ENCODE measurements at places on chromosomes 7 and 10.

- no peak for DNase-seq
Measured at GRCh38 chr10:13729586-13730305, 143.0 kb downstream of the PRPF18 start.

GRCh38 chr7:46207931-46208634 lies 287.0 kb upstream of the IGFBP3 start:
- DNase-seq: no peak

DNA sequence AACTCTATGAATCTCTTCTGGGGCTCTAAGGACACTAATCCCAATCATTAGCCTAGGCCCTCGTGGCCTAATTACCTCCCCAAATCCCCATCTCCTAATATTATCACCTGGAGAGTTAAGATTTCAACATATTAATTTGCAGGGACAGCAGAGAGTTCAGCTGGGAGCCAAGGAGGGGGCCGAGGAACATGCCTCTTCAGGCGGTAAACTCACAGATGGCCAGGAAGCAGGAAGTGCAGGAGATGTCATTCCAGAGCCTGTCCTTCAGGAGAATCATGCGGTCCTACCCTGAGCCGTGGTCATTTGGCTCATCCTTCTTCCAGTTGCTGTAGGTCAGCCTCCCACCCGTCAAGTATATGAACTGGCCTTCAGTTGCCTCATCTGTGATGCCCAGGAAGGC lies 21.9 kb upstream of the SFTPA2 start:
- no peak for DNase-seq

GRCh38 chr10:129274748-129275474 lies 192.1 kb upstream of the MGMT start:
- DNase-seq: no peak

DNA sequence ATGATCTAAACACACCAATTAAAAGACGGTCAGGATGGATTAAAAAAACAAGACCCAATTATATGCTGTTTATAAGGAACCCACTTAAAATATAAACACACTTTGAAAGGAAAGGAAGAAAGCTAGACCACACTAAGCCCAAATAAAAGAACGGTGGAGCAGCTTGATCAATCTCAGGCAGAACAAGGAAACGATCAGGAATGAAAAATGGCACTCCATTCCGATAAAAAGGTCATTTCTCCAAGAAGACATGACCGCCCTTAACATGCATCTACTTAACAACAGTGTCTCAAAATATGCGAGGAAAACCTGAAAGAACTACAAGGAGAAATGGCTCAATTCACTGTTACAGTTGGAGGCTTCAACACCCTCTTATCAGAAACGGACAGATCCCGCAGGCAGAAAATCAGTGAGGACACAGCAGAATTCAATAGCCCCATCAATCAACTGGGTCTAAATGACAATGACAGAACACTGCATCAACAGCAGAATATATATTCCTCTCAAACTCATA lies 210.0 kb downstream of the MAD1L1 start:
- DNase-seq: no peak

DNA sequence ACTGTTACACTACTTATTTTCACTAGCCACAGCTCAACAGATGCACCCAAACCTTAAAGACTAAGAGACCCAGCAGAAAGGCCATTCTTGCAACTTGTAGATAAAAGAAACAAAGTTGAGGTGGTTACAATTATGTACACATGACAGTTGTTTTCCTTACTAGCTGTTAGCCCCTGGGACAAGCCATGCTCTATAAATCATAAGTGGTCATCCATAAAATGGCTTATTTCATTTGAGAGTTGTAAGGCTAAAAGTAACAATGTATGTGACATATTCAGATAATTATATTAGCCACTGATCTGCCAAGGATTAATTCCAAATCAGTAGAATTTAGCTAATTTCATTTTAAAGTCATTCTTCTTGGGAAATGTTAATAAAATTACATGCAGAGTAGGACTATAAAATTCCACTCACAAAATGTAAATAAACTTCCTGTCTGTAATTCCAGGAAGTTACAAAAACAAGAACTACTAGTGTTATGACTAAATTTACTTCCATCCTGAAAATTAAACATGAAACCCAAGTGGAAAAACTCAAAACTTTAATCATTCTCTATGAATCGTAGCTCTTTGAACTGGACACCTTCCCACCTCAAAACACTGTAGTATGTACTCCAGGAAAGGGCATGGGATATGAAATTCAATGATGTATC lies 13.3 kb downstream of the SLC37A3 start:
- no peak for DNase-seq

- no peak for DNase-seq
Measured at GRCh38 chr7:123230147-123230546, 30.4 kb upstream of the SLC13A1 start.

DNA sequence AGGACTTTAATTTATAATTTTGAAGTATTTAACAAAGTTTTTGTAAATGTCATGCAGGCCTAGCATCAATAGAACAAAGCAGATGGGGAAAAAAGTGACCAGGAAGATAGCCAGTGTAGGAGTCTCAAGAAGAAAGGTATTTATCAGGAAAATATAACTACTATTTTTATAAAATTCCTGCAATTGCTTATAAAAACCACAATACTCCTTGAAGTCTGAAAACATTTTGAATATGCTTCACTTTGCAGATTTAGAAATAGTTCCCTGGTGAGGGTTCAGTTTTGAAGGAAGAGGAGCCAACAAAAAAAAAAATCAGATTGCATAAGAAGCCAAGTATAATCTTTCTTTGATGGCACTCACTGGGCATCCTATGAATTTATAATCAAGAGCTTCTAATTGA lies 34.1 kb downstream of the MTERF1 start:
- DNase-seq: peak; percentile 18

- peak; percentile 38 for DNase-seq
Measured at GRCh38 chr10:75773231-75773780, 341.9 kb downstream of the LRMDA start.

DNA sequence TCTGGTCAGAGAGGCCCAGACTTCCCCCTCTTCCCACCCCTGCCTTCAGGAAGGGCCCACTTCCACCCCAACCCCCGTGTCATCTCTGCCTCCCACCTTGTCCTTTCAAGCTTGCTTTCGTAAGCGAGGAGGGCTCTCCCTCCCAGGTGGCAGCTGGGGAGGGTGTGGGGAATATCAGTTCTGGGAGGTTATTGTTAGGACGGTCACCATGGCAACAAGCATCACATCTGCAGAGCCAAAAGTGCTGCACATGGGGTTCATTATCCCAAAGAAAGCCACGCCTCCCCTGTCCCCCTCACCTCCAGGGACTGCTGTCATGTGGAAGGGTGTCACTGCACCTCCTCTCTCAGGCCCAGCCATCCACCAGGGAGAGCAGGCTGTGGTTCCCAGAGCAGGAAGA lies 2.6 kb upstream of the CAMK2B start:
- DNase-seq: no peak

DNA sequence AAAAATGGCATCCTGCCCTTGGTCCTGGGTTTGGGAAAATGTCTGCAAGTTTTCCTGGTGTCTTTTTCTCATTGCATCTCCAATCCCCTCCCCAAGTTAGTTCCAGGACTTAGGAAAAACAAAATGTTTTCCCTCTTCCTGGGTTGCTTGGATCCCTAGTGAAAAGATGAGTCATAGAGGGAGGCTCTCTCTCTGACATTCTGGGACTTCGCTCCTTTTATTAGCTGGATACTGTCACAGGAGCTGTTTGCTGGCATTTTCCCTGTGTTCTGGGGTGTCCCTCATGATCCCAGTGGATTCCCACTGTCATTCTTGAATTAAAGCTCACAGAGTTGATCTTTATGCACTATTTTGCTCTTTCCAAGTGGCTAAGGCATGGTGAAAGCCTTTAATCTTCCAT lies 316.4 kb upstream of the MBL2 start:
- DNase-seq: no peak

GRCh38 chr7:99005776-99006175 lies 127.4 kb downstream of the TRRAP start:
- DNase-seq: no peak

- peak; percentile 28 for DNase-seq
Measured at GRCh38 chr7:66353547-66353946, 148.4 kb downstream of the TPST1 start.

- DNase-seq: no peak
Measured at GRCh38 chr7:114932991-114933390, 11.1 kb downstream of the MDFIC start.

GRCh38 chr7:149369497-149369896 lies 91.4 kb downstream of the ZNF777 start:
- DNase-seq: no peak

- DNase-seq: peak; percentile 26
Measured at GRCh38 chr10:117271427-117271826, 30.5 kb downstream of the SLC18A2 start.

GRCh38 chr7:94396037-94396431 lies 1.3 kb downstream of the COL1A2 start:
- DNase-seq: peak; percentile 87

- no peak for DNase-seq
Measured at GRCh38 chr10:104640339-104641186, 527 bp upstream of the SORCS3 start.

DNA sequence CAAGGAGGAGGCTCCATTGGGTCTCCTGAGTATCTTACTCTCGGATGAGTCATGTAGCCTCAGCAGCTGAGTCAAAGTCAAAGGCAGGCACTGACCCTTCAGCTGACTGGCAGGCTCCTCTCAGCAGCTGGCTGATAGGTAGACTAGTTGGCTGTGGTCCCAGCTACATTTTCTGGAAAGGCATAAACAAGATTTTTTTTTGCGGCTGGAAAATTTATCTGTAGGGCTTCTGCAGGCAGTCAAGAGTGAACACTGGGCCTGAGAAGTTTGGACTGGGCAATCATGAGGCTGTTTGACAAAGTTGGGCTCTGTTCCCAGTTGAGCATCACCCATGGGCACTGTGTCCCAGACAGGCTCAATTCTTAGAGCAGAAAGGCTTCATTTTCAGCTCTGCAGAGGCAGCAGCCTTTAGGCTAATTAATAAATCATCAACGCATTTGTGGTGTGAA lies 796.2 kb downstream of the CCSER2 start:
- no peak for DNase-seq

GRCh38 chr10:51733057-51733456 lies 33.7 kb upstream of the CSTF2T start:
- peak; percentile 83 for DNase-seq
